ENCODE measurements at places on chromosomes 1 and 21.

GRCh38 chr21:41953831-41954653 lies at the start of gene C2CD2:
C2CD2 (minus strand) TSS chr21:41954018; CDS start chr21:41953648, 370 bp downstream.
- no peak for DNase-seq

DNA sequence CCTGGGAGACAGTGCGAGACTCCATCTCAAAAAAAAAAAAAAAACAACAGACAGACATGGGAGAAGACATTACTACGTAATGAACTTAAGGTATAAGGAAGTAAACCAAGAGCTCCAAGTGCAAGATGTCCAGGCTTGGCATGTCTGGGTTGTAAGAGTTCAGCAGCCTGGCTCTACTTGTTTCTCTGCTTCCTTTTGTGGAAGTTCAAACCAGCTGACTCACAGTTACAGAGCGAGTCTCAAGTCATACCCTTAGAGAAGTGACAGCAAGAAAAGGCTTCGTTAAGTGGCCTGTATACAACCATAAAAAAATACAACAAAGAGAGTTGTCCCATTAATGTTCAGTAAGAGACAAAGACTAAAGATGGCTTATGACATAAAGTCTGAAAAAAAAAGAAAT lies 1.3 kb downstream of the RIT1 start:
- no peak for DNase-seq

DNA sequence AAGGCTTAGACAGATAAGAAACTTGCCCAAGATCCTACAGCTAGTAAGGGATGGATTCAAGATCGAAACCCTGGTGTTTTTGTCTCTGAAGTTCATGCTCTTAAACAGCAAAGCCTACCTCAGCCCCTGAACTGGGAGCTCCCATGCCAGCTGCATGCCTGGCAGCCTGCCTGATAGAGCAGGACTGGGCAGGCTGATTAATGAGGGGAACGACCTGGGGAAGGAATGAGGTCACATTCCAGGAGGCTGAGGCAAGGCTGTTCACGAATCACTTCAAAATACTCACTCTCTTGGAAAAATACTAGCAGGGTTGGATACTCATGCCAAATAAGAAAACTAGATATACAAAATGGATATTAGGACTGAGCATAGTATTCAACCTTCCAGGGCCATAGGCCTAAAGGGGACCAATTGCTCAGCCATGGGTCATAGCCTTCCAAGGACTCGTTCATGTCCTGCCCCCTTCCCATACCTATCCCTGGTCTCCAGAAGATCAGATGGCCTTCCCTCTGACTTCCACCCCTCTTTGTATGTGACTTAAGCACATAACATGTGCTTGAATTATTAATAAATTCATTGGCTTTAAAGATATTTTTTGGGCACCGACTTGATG lies 15.6 kb upstream of the TACSTD2 start:
- DNase-seq: no peak

DNA sequence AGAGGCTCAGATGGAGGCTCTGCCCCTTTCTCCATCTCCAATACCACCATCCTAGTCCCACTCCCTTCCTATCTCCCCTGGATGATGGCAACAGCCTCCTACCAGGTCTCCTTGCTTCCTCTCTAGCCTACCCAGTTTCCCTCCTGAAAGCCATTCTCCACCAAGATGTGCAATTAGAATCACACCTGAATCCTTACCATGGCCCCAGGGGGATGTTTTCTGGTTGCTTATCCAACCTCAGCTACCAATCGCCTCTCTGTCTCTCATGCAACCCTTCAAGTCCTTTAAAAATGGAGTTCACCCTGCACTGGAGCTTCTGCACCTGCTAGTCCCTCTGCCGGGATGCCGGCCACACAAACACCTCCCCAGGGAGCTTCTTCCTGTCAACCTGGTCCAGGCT lies 2.9 kb downstream of the RCAN1 start:
- DNase-seq: no peak

GRCh38 chr1:75908717-75909152 lies 23.5 kb downstream of the ASB17 start:
- no peak for DNase-seq

GRCh38 chr1:186272486-186272885 lies 102.6 kb downstream of the TPR start:
- DNase-seq: no peak

DNA sequence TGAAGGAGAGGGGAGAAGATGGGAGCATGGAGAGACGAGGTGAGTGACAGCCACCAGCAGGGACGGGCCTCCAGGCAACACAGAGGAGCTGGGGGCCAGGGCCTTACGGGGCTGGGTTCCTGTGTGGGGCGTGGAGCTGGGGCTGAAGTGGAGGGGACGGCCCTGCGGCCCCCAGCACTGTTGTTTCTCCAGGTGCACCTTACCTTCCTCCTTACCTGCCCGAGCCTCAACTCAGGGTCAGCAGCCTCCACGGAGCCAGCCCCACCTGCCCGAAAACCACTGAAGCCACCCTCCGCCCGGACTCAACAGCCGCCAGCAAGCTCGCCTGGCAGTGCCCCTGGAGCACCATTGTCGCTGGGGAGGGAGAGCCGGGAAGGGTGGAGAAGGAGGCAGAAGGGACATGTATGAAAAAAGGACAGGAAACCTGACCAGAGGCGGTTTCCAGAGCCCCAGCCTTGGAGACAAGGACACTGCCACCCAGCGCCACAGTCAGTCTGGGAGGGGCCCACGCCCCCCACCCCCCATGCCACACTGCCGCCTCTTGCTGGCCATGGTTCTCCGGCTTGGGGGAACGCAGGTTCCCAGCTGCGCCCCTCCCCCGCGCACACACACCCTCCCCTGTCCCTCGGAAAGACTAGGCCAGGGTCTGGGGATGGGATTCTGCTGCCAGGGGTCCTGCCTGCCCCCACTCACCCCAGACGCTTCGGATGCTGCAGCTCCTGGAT lies 10.6 kb downstream of the PLA2G2F start:
- DNase-seq: no peak

GRCh38 chr1:208834381-208835096 lies 590.4 kb upstream of the PLXNA2 start:
- DNase-seq: no peak

DNA sequence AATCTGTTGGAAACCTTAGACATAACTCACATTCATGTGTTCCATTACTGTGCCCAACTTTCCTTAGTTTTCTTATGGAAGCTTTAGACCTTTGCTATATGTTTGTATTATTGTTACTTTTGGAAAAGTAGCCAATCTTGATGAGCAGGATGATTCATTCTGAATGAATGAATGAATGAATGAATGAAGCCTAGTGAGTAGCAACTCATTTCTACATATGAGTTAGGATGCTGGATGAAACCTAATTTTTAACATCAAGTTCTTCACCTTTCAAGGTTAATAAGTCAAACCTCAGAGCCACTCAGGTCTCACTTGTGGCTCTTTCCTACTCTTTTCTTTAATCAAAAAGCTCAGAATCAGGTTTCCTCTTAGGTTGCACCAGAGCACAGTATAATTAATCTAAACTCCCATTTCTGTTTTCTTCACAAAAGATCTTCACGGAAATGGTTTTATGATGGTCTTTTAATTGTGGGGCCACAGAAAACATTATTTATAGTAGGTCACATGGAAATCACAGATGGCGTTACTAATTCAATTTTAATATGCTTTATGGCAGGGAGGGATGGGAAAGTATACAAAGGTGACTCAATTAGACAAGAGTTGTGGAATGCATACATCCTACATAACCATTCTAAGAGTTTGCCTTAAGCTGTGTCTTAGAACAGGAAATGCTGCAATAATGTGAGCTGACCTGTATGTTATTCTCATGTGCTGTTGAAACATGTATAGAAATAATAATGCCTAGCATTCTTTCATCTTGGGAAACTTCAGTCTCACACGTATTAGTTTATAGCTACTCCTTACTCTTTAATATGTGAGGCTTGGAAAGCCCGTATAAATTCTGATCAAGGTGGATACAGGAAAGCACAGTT lies 4.5 kb upstream of the DDX59 start:
- DNase-seq: no peak

GRCh38 chr1:226125831-226126230 lies 60.7 kb downstream of the ACBD3 start:
- no peak for DNase-seq

GRCh38 chr1:103576065-103576464 lies 4.7 kb downstream of the AMY2B start:
- DNase-seq: no peak

DNA sequence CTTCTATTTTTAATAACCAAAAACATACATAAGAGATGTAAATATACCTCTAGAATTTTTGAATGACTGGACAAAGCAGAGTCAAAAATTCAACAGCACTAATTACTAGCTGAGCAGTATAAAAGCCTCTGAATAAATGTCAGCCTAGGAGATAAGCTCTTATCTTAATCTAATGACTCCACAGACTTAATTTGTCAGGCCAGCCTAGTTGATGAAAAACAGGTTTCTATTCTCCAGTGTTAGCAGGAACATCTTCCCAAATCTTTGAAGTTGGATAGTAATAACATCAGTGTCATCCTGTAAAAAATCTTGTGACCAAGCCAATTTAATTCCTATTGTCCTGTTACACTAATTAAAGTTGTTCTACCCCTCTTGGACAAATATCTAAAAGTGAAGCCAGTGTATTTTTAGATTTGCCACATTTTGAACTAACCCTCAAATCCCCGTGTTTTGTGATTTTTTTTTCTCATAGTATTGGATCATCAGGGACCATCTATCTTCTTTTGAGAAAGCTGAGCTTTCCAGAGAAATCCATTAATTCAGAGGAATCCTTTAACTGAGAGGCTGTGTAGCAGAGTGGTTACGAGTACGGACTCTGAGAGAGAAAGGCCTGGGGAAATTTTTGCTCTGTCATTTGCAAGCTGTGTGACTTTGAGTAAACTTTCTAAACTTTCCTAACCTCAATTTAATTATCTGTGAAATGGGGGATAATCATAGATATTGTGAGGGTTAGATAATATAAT lies 41.2 kb downstream of the LMO4 start:
- DNase-seq: no peak

- DNase-seq: no peak
Measured at GRCh38 chr21:25934771-25935224, 200.0 kb downstream of the GABPA start.

DNA sequence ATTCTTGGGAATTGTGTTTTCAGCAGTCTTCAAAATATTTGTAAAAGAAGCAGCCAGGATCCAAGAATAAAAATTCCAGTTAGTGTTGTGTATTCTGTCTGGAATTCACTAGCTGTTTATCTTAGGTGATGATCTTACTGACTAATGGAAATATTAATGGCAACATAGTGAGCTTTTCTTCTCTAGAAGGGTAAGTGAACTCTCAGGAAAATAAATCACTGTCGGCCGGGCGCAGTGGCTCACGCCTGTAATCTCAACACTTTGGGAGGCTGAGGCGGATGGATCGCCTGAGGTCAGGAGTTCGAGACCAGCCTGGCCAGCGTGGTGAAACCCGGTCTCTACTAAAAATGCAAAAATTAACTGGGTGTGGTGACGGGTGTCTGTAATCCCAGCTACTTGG lies 87.4 kb upstream of the KIF1B start:
- DNase-seq: no peak

- DNase-seq: no peak
Measured at GRCh38 chr21:15539376-15539775, 190.4 kb upstream of the USP25 start.

- no peak for DNase-seq
Measured at GRCh38 chr1:150256554-150257341, 826 bp upstream of the CA14 start.

DNA sequence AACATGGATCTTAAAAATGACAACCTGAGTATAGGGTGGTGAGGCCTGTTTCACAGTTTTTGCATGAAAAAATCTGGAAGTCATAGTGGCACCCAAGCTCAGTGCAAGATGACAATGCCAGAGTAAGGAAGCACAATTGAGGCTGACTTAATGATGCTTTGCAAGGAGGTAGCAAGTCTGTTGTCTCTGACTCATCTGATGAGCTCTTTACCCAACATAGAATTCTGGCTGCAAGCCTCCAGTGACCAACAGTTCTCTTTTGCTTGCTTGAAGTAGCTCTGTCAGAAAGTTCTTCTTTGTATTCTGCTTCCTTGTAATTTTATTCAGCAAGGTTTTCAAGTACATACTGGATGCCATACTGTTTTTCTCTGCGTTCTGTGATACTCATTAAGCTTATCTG lies 117.1 kb downstream of the FOXD2 start:
- no peak for DNase-seq

- DNase-seq: no peak
Measured at GRCh38 chr1:17117451-17118265, 1.6 kb downstream of the PADI2 start.

DNA sequence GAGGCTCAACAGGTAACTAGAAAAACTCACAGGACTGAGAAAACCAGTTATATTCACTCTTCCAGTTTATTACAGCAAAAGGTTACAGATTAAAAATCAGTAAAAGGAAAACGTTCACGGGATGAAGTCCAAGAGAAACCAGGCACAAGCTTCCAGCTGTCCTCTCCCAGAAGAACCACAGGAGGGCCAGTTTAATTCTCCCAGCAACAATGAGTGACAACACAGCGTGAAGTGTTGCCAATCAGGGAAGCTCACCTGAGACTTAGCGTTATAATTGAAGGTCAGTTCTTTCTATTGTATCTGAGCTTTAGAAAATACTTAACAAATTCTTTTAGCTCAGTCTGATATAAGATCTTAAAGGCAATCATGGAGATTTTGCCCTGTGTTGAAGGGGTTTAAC lies 65.2 kb upstream of the TNR start:
- DNase-seq: no peak

DNA sequence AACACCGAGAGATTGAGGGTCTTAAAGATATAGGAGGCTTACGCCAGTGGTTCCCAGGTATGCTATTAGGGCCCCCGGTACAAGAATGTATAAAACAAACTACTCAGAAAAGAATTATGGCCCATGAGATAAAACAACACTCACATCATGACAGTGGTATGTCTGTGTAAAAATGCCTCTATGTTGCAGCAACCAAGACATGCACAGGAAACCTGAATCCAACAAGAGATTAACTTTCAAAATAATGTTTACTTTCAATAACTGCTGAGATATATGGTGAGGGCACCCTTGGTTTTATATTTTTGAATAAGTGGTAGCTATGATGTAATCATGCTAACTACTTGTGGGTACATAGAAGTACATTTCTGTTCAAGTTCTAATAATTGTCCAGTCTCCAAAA lies 74.9 kb downstream of the PUM1 start:
- DNase-seq: no peak

- no peak for DNase-seq
Measured at GRCh38 chr1:67787746-67788145, 45.5 kb downstream of the GNG12 start.

DNA sequence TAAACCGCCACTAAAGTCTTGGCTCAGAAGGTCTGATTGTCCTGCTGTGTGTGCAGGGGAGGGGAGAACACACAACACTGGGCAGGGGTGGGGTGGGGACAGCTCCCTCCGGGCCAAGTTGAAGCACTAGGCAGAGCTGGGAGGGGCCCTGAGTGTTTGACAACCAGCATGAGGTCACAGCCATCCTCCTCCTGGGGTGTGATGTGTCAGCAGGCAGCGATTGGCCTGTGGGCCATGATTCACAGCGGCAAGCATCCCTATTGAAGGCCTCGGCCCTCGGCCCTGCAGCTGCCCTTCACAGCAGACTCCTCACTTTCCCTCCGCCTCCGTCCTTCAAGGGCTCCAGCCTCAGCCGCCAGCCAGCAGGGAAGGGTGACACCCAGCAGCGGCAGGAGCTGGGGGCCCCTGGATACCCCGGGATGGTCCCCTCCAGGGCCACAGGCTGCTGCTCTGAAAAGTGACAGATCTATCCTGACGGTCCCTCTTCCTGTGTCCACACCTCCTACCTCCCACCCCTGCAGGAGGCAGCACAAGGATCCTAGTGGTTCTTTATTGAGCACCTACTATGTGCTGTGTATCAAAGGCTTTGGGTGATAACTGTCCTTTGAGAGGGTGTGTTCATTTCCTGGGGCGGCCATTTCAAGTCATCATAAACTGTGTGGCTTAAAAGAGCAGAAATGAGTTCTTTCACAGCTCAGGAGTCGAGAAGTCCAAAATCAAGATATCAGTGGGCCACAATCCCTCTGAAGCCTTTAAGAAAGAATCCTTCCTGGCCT lies 66.0 kb upstream of the SLC25A33 start:
- no peak for DNase-seq

Measured in stimulated activated CD4-positive, alpha-beta T cell treated with anti-CD3 and anti-CD28 coated beads, Interleukin-1b, Interleukin-23, amount 100 ng/mL, for 1 hour (primary cell).